GM23248 (cell line): ENCODE measurements at places on chromosomes 3 and 15.

- DNase-seq: no peak
Observed at GRCh38 chr3:35721628-35722027, 82.3 kb downstream of the ARPP21 start.

DNA sequence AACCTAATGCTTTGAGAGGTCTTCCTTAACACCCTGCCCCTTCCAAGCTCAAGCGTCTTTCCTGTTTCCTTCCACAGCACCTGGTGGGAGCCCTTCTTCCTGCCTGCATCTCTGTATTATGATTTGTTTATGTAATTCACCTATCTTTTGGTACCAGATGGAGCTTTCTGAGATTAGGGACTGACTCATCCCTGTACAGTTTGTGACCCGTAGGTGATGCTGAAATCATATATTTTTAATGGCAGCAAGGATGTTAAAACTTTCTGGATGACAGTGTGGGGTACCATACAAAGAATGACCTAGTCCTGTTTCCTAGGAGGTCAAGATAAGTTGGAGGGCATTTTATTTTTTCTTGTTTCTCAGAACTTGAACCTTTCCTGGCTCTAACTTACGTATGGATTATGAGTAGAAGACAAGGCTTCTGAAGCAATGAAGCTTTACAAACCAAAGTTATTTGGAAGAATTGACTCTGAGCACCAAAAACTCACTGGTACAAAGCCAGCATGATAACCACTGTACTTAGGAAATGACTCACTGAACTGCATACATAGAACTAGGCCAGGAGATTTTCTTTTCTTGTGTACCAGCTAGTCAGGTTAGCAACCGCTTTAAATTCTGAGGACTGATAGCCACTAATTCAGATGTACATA lies 46.6 kb downstream of the HHLA2 start:
- DNase-seq: peak; percentile 56

GRCh38 chr15:101433396-101433795 lies 56.1 kb downstream of the PCSK6 start:
- DNase-seq: no peak

DNA sequence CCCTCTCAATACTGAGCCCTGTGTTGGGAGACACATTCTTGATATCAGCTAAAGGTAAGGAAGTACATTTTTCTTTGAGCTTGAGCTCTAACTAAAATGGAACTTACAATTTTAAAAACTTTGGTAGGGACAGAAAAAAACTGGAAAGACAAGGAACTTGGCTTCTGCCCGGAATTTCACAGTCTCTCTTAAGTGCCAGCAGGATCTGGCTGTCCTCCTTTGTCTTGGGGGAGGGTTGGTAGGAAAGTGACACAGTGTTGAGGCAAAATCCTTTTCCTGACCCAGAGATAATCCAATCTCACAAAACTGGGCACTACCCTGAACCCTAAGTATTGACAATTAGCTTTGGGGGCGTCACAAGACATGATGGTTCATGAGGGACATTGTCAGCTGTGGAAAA lies 45.3 kb downstream of the ZPLD1 start:
- no peak for DNase-seq

- no peak for DNase-seq
Observed at GRCh38 chr15:64156652-64157331, 5.3 kb downstream of the SNX22 start.
